GDM1 (cell line): ENCODE measurements at places on chromosomes 13 and 19.

GRCh38 chr13:46571189-46571908 is 18.4 kb downstream of the LRCH1 start:
- no peak for DNase-seq

GRCh38 chr19:42443944-42444398 is 1.2 kb upstream of the CXCL17 start:
- DNase-seq = no peak

GRCh38 chr13:31166591-31166990 is 4.9 kb upstream of the HSPH1 start:
- DNase-seq = no peak

- no peak for DNase-seq
Observed at GRCh38 chr13:79374578-79374977, 31.5 kb downstream of the RBM26 start.

- DNase-seq = no peak
Observed at GRCh38 chr13:107296804-107297203, 728.9 kb upstream of the ARGLU1 start.

DNA sequence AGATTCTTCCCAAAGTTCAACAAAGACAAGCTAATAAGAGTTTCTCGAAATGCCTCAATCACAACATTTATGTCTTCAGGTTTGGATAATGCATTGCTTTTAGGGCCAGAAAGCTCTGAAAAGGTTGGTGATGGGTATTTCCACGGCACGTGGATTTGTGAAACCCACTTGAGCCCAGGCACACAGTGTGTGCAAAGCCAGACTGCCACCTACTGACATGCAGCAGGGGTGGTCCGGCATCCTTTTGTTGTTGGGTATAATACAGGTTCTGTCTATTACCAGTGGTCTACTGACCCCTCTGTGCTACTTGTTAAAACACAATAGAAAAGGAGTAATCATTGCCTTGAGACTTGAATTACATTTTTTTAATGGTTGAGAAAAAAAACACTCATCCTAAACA is 225.6 kb downstream of the RAP2A start:
- no peak for DNase-seq

- no peak for DNase-seq
Observed at GRCh38 chr13:18212873-18213272, 968.8 kb downstream of the TUBA3C start.

GRCh38 chr19:14333101-14333871 is 48.0 kb upstream of the ADGRE5 start:
- DNase-seq = no peak

- DNase-seq = no peak
Observed at GRCh38 chr13:96551546-96551945, 442.7 kb downstream of the OXGR1 start.

- DNase-seq = peak; percentile 16
Observed at GRCh38 chr19:30682999-30683536, 310.9 kb downstream of the ZNF536 start.

DNA sequence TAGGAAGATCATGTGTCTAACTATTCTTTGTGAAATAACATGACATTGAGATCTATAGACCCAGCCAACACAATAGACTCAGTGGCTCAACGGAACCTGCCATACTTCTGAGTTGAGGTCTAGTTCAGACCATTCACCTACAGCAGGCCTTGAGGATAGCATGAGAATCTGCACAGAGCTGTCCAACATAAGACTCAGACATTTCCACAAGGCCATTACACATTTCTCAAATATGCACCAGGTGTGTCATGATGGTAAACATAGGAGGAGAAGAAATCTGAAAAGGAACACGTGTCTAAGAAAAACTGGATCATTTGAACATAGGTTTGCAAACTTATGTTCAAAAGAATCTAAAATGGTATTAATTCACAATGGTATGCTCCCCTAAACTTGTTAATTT is 421.4 kb downstream of the SLITRK6 start:
- DNase-seq = no peak

DNA sequence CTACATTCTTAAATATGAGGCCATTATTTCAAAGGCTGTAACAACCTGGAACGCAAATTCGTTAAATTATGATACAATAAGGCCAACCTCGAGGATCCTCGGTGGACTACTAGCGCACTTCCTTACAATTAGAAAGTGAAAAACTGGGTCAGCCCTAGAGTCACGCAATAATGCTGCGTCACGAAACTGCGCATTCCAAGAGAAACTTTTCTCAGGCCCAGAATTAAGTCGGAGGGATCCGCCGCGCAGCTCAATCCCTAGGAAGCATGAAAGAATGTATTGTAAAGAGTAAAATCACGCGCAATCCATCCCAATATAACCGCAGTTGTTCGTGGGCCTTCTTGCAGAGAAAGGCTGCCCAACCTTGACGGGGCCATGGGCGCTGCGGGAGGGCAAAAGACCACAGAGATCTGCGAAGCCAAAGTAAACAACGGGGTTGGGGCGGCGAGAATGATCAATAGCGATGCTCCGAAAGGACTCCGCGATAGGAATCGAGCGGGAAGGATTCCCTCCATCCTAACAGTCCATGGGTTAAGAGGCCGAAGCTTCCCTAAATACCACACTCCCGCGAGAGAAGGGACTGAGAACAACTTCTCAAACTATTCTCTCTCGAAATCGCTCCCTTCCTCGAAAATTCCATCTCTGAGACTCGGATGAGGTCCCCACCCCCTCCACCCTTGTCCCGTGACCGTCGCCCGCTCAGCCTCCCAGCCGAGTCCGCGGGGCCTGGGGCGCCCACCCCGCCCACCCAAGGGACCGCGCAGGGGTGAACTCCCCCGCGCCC is 564 bp downstream of the SPART start:
- peak; percentile 59 for DNase-seq

DNA sequence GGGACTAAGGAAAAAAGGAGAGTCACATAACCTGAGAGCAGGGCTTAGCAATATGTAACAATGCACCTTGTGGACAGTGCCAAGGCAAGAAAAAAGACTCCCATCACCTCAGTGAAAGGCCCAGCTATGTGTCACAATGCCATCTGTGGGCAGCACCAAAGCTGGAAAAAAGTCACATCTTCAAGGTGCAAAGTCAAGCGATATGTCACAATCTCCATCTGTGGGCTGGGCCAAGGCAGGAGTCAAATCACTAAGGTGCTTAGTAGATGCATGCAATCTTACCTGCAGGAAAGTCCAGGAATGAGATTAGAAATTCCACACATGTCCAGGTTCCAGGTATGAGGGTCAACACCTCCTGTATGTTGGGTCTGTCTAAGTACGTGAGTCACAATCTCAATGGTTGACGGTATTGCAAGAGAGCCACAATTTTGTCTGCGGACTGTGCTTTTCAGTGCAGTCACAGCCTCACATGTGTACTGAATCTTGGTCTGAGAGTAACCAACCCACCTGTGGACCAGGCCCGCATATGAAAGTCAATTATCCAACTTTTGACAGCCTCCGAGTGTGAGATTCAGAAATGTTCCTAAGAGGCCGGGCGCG is 14.8 kb upstream of the ZNF43 start:
- no peak for DNase-seq

DNA sequence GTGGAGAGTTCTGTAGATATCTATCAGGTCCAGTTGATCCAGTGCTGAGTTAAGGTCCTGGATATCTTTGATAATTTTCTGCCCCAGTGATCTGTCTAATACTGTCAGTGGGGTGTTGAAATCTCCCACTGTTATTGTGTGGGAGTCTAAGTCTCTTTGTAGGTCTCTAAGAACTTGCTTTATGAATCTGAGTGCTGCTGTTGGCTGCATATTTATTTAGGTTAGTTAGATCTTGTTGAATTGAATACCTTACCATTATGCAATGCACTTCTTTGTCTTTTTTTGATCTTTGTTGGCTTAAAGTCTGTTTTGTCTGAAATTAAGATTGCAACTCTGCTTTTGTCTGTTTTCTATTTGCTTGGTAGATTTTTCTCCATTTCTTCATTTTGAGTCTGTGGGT is 15.4 kb downstream of the AP1M1 start:
- no peak for DNase-seq

- DNase-seq = no peak
Observed at GRCh38 chr13:41562083-41562482, 104.7 kb downstream of the RGCC start.

- DNase-seq = no peak
Observed at GRCh38 chr19:23509686-23510450, 114.6 kb upstream of the ZNF91 start.

- peak; percentile 64 for DNase-seq
Observed at GRCh38 chr19:10085641-10086590, at the start of gene SHFL. TSS of gene SHFL (plus strand) at chr19:10086317. CDS start at chr19:10086428, 111 bp downstream.

- DNase-seq = no peak
Observed at GRCh38 chr13:35838356-35838755, 292.8 kb downstream of the DCLK1 start.

- peak; percentile 53 for DNase-seq
Observed at GRCh38 chr13:40665126-40666044, 1.1 kb downstream of the FOXO1 start.

- no peak for DNase-seq
Observed at GRCh38 chr13:25933520-25933919, 118.3 kb downstream of the SHISA2 start.

DNA sequence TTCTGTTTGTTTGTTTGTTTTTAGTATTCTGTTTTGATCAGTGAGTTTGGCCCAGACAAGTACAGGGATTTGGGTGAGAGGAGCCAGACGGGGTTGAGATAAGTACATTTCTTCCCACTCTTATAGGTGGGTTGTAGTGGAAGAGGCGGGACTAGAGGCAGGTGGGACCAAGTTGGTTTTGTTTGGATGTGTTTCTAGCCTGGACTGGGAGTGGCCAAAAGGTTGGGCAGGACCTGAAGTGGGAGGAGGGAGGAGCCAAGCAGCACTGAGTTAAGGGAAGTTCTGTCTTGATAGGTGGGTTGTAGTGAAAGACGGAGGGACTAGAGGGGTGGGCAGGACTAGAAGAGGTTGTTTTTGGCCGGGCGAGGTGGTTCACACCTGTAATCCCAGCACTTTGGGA is 9.0 kb downstream of the DNASE2 start:
- DNase-seq = no peak

DNA sequence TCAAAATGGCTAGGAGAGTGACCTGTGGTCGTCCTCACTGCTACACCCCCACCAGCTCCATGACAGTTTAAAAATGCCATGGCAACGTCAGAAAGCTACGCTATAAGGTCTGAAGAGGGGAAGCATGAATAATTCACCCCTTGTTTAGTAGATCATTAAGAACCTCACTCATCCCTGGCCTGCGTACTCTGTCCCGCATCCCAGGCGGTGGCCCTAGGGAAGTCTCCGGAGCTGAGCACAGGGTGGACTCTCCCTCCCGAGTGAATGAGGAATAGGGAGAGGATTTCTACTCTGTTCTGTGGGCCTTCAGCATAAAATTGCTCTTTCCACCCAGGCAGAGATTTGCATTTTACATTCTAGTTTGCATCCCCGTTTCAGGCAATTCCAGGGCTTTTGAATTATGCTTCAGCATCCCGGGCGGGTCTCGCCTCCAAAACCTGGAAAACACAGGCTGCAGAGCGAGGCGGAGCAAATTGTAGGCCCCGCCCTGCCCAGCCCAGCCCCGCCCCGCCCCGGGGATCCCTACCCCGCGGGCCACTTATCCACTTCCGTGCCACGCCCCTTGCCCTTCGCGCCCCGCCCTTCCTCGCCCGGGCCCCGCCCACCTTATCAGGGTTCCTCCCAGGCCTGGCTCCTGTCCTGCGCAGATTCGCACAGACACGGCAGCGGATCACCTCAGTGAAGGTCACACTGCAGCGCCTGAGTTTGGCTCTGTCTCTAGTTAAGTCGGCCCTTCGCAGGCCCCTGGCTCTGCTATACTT is 7.5 kb upstream of the ZNF525 start:
- DNase-seq = no peak

DNA sequence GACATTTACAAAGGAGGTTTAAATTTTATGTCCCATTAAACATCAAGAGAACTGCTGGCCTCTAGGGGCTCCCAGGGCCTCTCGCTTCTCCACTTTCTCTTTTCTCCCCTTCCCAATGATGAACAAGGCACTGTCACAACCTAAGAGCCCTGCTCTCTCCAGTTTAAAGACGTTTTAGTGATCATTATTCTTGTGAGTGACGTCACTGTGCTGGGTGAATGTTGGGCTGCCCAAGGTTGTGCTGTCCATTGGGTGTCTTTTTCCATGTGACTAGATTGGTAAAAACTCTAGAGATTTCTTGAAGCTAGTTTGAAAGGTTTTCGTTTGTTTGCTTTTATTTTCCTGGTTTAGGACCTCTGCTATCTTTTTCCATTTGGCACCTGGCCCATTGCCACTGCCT is 602.6 kb downstream of the PCDH9 start:
- no peak for DNase-seq

DNA sequence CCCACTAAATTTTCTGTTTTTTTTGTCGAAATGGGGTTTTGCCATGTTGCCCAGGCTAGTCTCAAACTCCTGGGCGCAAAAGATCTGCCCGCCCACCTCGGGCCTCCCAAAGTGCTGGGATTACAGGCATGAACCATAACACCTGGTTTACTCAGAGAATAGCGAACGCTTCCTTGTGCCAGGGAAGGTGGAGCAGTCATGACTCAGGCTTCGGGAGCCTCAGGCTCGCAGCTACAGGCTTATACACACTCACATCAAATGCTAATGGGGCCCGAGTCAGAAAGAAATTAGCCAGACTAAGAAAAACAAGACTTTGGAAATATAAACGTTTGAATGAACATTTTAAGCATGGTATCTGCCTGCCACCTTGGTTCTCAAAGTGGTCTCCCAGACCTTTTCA is 11.0 kb upstream of the TPT1 start:
- DNase-seq = no peak

DNA sequence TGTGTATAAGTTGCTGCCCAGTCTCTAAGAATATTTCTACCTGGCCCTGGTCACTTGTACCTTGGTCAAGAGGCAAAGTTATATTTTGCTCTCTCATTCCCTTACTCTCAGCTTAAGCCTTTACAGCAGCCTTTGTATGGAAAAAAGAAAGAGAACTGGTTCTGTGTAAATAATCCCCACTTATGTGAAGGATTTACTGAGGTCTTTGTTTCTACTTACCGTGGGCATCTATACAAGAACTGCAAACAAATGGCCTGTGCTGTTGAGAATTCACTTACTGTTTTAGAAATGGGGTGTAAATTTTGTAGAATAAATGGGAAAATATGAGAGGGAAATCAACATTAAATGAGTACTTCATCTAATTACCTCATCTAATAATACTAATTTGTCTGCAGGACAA is 267.4 kb downstream of the PCDH20 start:
- DNase-seq = no peak

DNA sequence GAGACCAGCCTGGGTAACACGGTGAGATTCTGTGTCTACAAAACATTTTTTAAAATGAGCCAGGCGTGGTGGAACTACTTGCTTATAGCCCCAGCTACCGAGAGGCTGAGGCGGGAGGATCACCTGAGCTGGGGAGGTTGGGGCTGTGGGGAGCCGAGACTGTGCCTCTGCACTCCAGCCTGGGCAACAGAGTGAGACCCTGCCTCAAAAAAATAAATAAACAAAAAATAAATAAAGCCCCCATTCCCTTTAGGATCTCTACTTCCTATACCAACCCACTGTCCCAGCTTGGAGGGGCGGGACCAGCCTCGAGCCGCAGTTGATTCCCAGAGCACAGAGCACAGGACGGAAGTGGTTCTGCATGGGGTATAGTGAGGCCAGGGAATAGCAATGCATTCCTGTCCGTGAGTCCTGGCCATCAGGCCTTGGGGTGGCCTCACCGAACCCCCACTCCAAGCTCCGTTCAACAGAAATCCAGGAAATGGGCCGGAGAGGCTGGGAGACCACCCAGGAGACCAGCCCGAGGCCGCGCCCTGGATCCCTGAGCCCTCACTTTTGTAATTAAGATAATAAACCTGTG is 4.9 kb upstream of the PTBP1 start:
- DNase-seq = no peak
